ENCODE measurements at places on chromosomes 3 and 15.

GRCh38 chr3:50260942-50261441 lies 8.0 kb upstream of the SEMA3B start:
- no peak for DNase-seq

DNA sequence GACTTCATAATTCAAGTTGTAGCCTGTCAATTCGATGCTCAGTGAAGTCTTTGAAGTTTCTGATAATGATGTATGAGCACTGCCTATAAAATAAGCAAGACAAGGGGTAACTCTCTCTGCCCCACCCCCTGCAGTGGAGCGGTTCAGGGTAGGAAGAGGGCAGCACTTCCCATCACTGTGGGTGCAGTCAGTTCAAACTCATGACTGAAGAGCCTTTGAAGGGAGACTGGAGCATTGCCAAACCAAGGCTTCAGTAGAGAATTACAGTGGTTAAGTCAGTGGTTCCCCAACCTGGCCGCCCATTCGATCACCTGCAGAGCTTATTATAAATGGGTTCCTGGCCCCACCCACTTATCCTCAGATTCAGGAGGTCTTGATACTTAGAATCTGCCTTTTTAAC lies 190.6 kb downstream of the SHQ1 start:
- DNase-seq, result no peak

- no peak for DNase-seq
Measured at GRCh38 chr3:181930105-181930504, 218.4 kb downstream of the SOX2 start.

GRCh38 chr3:122080207-122080587 lies 25.0 kb downstream of the CD86 start:
- no peak for DNase-seq

DNA sequence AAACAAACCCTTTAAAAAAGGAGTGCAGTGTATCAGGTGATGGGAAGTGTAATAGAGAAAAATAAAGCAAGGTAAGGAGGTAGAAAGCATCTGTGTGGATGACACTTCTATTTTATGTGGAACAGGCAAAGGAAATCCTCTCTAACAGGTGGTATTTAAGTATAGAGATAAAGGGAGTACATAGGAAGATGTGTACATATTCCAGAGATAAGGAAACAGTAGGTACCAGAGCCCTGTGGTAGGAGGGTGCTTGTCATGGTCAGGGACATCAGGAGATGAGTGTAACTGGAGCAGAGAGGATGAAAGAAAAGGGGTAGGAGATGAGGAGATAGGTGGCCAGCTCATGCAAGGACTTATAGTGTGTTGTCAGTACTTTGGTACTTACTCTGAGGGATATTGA lies 65.8 kb downstream of the CHST2 start:
- no peak for DNase-seq

DNA sequence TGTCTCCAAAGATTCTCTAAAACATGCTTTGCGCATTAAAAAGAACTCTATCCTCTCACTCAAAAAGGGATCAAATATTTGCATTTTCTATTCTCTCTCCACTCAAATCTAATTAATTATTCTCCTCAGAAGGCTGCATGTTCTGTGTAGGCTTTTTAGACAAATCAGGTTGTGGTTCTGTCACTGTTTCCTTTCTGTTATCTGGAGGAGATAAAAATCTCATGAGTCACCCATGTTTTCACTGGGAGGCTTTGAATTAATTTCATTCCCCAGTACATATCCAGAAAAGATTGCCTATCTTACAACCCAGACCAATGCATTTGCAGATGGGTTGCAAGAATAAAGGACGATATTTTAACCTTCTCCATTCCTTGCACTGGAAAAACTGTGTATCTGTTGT lies 446.5 kb downstream of the GRM7 start:
- DNase-seq, result no peak

DNA sequence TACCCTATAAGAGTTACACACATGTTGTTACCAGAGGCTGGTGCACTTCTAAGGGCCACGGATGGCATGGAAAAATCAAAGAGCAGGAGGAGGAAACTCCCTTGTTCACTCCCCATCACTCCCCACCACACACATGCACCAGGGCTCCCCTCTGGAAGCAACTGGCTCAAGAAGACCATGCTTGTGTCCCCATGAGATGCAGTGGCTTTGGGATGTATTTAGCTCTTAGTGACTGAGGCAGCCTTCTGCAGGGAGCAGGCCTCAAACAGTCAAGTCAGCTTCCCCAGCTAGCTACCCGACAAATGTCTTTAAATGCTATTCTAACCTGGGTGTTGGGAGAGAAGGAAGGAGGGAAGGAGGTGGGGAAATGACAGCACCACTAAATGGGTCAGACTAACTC lies 32.9 kb upstream of the RAD18 start:
- no peak for DNase-seq

DNA sequence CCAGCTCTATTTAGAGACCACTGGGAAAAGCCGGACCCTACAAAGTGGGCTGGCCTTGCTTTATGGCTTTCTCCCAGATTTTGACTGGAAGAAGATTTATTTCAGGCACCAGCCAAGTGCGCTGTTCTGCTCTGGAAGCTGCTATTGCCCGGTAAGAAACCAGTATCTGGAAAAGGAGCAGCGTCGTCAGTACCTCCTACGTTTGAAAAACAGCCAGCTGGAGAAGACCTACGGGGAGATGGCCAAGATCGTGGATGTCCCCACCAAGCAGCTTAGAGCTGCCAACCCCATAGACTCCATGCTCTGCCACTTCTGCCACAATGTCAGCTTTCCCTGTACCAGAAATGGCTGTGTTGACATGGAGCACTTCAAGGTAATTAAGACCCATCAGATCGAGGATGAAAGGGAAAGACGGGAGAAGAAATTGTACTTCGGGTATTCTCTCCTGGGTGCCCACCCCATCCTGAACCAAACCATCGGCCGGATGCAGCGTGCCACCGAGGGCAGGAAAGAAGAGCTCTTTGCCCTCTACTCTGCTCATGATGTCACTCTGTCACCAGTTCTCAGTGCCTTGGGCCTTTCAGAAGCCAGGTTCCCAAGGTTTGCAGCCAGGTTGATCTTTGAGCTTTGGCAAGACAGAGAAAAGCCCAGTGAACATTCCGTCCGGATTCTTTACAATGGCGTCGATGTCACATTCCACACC lies 60.9 kb downstream of the PXYLP1 start:
- DNase-seq, result no peak

- DNase-seq, result no peak
Measured at GRCh38 chr3:170247875-170248274, 25.7 kb downstream of the PRKCI start.

DNA sequence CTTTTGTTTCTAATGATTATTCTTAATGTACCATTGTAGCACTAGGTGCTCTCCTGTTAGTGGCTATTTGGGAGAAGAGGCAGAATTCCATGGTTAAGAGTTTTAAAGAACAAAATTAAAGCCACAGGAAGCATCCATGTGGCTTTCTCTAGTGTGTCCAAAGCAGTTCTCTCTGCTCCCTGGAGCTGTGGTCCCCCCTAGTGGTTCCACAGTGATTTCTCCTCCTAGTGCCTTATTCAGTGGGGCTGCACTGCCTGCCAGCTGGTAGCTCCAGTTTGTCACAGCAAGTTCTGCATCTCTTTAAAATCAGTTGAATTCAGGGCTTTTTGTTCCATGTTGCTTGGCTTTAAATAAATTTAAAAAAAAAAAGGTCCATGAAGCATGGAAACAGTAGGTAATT lies 39.6 kb upstream of the FAM98B start:
- no peak for DNase-seq

GRCh38 chr15:66623801-66624453 lies 58.1 kb upstream of the LCTL start:
- DNase-seq, result peak; percentile 39

- no peak for DNase-seq
Measured at GRCh38 chr3:147760085-147760484, 350.9 kb downstream of the ZIC1 start.

DNA sequence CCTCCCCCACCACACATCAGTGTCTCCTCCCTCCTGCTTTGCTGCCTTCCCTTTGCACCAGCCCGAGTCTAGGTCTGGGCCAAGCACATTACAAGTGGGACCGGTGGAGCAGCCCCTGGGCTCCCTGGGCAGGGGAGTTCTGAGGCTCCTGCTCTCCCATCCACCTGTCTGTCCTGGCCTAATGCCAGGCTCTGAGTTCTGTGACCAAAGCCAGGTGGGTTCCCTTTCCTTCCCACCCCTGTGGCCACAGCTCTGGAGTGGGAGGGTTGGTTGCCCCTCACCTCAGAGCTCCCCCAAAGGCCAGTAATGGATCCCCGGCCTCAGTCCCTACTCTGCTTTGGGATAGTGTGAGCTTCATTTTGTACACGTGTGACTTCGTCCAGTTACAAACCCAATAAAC lies 2.3 kb upstream of the ABCF3 start:
- no peak for DNase-seq

DNA sequence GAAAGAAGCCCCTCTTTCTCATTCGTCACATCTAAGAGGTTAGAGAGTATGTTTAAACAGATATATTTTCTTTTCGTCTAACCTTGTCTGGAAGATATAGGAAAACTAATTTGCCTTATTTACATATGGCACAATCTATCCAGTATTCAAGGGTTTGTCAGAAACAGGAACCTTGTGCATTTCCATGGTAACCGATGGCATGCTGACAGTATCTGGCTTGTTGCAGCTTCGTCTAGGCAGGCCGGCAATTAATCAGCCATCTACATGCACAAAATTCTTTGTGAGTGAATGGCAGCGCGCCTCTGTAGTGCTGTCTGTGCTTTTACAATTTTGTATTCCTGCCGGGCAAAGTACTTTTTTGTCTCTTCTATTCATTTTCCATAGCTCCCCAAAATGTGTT lies 294.0 kb upstream of the SOX2 start:
- no peak for DNase-seq

DNA sequence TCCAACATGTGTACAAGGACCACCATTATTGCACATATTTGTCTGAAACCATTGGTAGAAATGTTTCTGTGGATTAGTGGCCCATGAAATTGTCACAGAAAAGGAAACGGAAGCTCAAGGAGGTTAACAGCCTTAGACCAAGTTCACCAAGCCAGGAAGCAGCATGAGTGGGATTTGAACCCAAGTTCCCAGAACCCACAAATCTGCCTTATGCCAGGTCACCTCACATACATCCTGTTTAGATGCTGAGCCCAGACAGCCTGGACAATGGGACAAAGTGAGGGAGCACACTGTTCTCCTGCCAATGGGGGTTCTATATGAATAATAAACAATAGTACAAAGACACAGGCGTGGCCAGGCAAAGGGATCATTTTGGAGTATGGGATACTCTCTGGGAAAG lies 59.6 kb upstream of the CA12 start:
- DNase-seq, result no peak

GRCh38 chr15:87828608-87829007 lies 427.9 kb downstream of the NTRK3 start:
- no peak for DNase-seq

DNA sequence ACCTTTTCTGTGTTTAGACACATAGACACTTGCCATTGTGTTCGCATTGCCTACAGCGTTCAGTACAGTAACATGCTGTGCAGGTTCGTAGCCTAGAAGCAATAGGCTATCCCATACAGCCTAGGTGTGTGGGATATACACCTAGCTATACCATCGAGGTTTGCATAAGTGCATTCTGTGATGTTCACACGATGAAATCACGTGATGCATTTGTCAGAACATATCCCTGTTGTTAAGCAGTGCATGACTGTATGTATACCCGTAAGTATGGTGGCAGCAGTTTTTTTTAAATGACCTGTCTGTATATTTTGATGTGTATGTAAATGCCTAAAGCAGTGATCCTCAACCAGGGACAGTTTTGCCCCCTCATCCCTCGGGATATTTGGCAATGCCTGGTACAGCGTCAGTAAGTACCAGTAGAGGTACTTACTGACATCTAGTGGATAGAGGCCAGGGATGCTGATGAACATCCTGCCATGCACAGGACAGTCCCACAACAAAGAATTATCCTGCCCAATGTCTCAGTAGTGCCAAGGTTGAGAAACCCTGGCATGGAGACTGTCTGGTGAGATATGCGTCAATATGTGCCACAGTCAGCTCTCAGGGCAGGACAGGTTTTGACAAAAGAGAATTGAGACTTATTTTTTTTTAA lies 129.1 kb downstream of the HCN4 start:
- no peak for DNase-seq

- DNase-seq, result no peak
Measured at GRCh38 chr3:18018491-18019160, 276.2 kb upstream of the TBC1D5 start.

DNA sequence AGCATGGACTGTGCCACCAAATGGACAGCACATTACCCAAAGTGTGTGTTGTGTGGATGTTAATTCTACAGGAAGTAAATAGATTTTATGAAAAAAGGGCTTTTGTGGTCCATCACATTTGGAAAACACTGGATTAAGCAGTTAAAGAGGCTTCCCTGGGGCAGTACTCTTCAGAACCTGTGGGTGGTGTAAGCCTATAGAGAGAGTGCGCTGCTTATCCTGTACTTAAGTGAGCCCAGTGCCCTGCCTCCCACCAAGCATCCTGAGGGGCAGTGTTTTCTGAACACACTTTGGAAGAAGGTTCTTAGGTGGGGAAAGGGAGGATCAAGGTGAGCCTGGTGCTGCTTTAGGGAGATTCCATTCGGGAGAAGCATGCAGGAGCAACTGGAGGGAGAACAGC lies 10.9 kb downstream of the TTLL3 start:
- no peak for DNase-seq

DNA sequence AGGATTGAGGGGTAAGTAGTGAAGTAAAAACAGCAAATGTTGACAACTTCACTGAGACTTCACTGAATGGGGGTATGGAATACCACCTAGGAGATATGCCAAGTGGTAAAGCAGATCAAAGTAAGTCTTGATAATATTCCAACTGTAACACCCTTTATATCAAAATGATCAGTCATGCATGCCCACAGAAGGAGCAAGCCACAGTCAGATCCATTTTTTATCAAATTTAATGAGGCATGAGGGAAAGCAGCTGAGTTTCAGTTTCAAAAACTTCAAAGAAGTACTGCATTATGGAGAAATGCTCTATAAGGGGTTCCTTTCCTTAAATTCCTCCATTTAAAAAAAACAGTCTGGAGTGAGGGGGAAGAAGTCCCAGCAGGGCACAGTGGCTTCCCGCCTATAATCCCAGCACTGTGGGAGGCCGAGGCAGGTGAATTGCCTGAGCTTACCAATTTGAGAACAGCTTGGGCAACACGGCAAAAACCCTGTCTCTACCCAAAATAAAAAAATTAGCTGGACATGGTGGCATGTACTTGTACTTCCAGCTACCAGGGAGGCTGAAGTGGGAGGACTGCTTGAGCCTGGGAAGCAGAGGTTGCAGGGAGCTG lies 56.9 kb downstream of the TJP1 start:
- no peak for DNase-seq

DNA sequence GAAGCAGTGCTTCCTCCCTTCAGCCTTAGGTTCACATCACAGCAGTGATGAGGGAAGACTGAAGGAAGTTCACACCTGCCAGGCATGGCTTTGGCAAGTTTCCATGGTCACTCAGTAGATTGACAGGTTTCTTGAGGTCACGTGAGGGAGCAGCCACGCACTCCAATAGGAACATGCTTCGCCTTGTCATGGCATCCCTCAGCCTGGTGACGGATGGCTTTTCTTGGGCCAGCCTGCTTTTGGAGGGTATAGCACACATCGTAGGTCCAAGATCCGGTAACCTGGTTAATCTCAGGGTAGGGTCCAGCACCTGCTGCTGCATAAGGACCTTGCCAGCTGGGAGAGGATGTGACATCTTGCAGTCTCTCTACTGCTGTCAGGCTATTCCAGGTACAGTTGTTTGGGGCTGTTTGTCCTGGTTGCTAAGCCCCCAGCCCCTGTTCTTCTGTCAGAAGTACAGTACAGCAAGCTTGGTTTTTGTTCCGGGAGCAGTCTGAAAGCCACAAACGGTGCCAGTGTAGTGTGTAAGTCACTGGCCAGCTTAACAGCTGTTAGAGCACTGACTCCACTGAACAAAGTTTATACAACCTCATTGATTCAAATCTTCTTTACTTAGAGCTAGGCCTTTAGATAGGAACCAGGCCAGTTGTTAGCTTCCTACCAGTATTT lies 42.3 kb downstream of the PSMD6 start:
- no peak for DNase-seq
